ENCODE measurements at places on chromosomes 2 and 18.

DNA sequence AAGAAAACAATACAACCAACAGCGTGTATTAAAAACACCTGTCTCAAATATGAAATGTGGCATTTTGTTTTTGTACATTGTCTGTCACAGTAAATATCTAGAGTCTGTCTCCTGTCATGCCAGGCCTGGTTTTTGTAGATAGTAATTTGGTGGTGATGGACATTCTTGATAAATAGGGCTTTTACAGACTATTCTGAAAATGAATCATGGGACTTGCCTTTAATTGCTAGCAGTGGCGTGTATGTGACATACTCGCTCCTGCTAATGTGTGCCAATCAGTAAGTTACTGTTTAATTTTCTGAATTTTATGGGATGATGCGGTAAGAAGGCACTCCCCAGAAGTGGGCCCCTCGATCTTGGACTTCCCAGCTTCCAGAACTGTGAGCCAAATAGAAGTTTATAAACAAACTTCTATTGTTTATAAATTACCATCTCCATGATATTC is 83.7 kb downstream of the TANC1 start:
- DNase-seq: no peak

GRCh38 chr2:151241224-151241623 is 20.4 kb downstream of the RBM43 start:
- DNase-seq: no peak

GRCh38 chr18:36499938-36500337 is 202.4 kb downstream of the FHOD3 start:
- no peak for DNase-seq

DNA sequence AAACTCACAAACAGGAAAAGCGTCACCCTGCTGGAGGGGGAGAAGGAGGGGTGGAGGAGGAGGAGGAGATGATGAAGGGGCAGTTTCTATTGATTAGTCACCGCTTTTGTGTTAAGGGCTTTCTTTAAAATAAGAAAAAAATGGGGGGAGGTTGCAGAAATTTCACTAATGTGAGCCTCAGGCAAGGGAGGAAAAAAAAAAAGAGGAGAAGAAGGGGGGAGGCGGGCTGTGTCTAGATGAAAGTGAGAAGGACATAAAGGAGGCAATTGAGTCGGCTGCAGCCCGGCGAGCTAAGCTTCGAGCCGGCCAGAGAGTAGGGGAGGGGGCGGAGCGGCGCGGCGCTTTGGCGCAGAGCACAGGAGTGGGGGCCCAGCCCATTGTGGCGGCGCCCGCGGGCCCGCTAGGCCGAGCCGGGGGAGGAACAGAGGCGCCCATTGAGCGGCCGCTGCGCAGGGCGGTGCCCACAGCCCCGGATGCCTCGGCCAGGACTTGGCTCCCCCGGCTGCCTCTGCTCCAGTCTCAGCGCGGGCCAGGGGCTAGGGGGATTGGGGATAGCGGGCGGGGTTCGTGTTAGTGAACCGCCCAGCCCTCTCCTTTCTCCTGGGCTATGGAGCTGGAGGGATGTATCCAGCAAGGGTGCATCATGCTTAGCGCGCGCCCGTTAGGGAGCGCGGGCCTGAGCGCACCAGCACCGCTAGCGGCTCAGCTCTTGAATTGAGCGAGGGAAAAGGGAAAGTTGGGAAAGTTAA is 7.9 kb downstream of the PAX3 start:
- DNase-seq: no peak

- no peak for DNase-seq
These were observed 65.6 kb downstream of the STRADB start for GRCh38 chr2:201517094-201517493.

GRCh38 chr2:145108959-145109710 is 589.2 kb upstream of the ZEB2 start:
- DNase-seq: no peak

- DNase-seq: peak; percentile 85
These were observed 2.0 kb downstream of the SP9 start for GRCh38 chr2:174336501-174337336.

DNA sequence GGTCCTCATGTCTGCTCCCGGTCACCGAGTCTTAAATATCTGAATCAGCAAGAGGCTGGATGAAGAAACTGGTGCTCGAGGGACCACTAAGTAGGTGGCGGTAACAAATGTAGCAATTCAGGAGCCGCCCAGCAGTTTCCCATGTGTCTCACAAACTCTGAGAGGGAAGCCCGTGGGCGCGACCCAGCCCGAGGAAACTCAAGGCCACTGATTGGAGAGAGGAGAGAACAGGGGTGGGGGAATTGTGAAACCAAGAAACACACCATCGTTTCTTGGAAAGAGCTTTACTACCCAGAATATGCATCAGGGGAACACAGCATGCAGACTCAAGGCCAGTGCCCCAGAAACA is 10.8 kb downstream of the MLPH start:
- DNase-seq: no peak

DNA sequence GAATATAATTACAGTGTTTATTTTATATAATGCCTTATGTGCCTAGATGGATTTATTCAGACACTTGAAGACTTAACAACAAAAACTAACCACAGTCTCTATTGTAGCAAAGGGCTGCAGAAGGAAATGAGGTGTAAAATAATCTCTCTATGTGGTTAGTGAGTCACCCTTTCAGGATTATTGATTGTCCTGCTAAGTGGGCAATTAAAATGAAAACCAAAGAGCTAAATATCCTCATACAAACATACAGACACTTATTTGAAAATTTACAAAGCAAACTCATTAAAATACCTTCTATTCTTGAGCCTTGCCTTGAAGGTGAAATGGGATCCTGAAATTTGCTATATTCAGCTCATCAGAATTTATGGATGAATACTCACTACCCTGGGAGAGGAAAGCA is 27.7 kb upstream of the DCC start:
- DNase-seq: no peak

DNA sequence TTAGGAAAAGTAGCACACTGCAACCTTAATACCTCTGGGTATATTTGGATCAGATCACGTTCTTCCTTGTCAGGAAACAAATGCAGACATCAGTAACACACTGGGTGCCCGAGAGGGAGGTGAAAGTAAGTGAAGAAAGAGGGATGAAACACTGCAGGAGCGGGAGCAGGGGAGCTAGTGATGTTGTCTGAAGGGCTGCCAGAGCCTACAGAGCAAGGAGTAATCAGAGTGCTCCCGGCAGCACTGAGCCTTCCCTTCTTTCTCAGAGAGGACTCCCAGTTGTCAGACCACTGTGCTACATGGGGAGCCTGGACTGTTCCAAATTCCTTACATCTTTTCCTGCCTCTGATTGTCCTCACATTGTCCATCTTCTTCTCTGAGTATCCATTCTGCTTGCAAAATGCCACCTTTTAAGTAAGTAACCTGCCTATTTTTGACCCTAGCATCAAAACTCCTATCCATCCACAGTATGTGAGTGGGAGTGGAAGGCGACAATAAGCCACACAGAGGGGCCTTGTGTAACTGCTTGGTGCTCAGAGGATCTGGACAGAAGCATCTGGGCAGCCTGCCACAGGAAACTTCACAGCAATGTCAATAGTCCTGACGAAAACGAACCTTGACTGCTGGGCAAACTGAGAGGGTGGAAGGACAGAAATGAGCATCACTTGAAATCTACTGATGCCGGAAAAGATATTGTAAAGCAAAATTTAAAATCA is 10.8 kb upstream of the NAB1 start:
- DNase-seq: peak; percentile 45
